ENCODE measurements at places on chromosomes 12 and 14.

DNA sequence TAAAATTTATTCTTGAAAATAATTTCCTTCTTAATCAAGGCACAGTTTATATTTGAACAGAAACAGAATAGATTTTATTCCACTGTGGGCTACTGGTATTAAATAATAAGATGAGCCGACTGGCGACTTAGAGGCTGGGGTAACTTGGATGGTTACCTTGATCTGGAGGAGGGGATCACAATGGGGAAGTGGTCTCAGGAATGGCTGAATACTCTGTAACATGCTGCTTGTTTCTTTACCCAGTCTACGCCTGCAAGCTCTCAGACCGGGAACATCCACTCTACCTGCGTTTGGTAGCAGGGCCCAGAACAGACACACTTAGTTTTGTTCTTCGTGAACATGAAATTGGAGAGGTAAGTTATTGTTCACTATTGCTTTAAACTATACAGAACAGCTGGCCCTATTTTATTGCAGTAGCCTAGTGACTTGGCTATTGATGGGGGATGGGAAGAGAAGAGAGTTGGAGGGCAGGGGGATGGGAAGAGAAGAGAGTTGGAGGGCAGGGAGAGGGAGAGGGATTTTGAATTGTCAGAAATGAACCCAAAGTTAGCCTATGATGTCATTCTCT is 67.9 kb downstream of the GNS start:
- no peak for DNase-seq

GRCh38 chr12:92028441-92028709 is 117.3 kb downstream of the BTG1 start:
- DNase-seq: peak; percentile 49

- DNase-seq: peak; percentile 57
Observed at GRCh38 chr12:20272161-20272560, 96.2 kb upstream of the PDE3A start.

GRCh38 chr12:65903691-65904383 is 79.6 kb downstream of the HMGA2 start:
- peak; percentile 21 for DNase-seq

GRCh38 chr12:6265038-6265405 is 45.5 kb upstream of the PLEKHG6 start:
- DNase-seq: no peak

DNA sequence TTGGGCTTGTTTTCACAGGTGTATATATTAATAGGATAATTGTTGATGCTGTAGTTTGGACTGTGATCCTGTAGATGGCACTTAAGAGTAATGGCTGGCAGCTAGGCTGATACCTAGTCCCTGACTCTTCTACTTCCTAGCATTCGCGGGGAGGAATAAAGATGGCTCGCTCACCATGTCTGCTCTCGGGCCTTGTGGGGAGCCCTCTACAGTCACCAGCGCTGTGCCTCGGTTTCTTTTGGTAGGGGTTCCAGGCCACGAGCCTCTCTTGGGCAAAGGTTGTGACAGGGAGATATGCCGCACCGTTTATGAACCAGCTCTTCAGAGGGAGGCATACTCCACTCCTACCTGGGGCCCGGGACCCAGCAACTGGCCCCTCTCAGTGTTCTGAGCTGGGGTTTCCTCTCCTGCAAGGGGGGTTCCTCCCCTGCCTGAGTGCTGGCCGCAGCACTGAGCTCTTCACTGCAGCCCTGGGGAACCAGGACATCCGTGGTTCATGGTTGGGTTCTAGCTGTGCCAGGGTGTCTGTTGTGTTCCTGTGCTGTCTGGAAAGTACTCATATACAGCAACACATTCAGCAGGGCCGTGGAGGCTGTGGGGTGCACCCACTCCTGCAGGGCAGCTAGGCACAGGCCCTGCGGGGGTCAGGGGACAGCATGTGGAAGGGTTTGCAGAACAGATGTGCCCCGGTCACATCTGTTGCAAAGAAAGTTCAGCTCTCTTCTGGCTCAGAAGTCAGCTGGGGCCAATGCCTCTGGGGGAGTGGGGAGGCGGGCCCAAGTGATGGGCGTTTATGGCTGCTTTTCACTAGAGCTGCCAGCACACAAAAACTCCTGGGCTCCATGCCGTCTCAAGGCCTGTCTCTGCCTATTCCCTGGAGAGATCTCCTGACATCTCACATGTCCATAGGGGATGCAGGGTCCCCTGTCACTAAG is 147.9 kb downstream of the PPFIA2 start:
- no peak for DNase-seq

GRCh38 chr12:132061641-132062430 is 82.3 kb downstream of the DDX51 start:
- no peak for DNase-seq
